ENCODE measurements at places on chromosomes 5 and 9.
A peak's percentile ranks its signal among the peaks of the same experiment; 100 is the strongest.

GRCh38 chr5:35182910-35183535 lies 47.3 kb downstream of the PRLR start:
- DNase-seq = peak; percentile 19

GRCh38 chr5:97022898-97023297 lies 87.0 kb downstream of the LNPEP start:
- no peak for DNase-seq

- no peak for DNase-seq
Observed at GRCh38 chr9:137504432-137504777, 45.3 kb upstream of the NSMF start.

DNA sequence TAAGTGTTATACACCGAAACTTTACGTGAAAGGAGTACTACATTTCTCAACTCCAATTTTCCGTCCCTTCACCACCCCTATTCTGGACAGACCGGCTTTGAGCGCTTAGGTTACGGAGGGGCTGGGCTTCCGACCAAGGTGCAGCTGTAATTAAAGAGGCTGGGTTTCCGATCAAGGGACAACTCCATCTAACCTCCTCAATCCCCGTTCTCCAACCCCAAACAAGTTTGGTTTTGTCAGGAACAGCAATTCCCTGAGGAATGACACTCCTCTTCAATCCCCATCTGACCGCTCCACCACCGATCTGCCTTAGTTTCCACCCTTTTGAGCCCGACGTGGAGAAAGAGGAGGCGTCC lies 577 bp downstream of the TUT7 start:
- no peak for DNase-seq

- DNase-seq = peak; percentile 68
Observed at GRCh38 chr5:127513408-127513970, 4.0 kb upstream of the PRRC1 start.

GRCh38 chr9:137987244-137988030 lies 109.9 kb downstream of the CACNA1B start:
- no peak for DNase-seq

- DNase-seq = no peak
Observed at GRCh38 chr9:134869554-134870300, 10.9 kb upstream of the FCN2 start.

- no peak for DNase-seq
Observed at GRCh38 chr9:27457445-27457844, 66.6 kb upstream of the IFNK start.

DNA sequence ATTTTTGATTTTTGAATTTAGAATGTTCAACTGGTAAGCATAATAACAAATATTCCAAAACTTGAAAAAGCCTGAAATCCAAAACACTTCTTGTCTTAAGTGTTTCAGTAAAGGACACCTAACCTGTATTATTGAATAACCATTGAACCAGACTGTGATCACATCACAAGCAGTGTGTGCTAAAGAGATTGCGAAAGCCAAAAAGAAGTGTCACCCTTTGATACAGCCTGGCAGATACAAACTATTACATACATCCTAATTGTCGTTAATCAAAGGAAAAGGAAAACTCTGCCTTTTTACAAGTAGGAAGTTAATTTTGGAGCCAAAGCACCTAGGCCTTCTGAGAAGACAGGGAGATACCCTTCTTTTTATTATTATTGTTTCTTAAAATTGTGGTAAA lies 8.4 kb upstream of the FAM120AOS start:
- no peak for DNase-seq

DNA sequence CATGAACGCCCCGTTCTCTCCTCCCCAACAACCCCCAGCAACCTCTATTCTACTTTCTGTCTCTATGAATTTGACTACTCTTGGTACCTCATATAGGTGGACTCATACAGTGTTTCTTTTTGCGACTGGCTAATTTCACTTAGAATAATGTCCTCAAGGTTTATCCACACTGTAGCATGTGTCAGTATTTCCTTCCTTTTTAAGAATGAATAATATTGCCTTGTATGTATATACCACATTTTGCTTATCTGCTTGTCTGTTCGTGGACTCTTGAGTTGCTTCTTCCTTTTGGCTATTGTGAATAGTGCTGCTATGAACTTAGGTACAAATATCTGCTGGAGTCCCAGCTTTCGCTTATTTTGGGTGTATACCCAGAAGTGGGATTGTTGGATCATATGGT lies 42.7 kb downstream of the IQGAP2 start:
- no peak for DNase-seq

Data from G401 (cell line).